ENCODE measurements at places on chromosomes 3 and 15. TPM values are rescaled to one million over a fixed set of nuclear protein-coding genes. Genes with fewer than 3 reads are reported as not detected.

Gene MUC20
- 0.34 TPM for total RNA-seq

Gene ZCWPW2
- total RNA-seq: 0.22 TPM

Gene PPARG
- total RNA-seq: 47.9 TPM

Gene TICRR
- 0.69 TPM for total RNA-seq

Gene ITPKA
- total RNA-seq: 0.11 TPM

Gene ITGA11
- 13.9 TPM for total RNA-seq

Gene STRIT1
- not detected for total RNA-seq

Gene FOXB1
- not detected for total RNA-seq

Gene CILP
- not detected for total RNA-seq

Gene TF
- 0.33 TPM for total RNA-seq

Gene SAXO2
- total RNA-seq: 1.3 TPM

Gene COL8A1
- 15.6 TPM for total RNA-seq

Gene B3GALNT1
- 8.5 TPM for total RNA-seq

Gene COX17
- total RNA-seq: 19.8 TPM
